ENCODE measurements at places on chromosomes 16 and 17.

DNA sequence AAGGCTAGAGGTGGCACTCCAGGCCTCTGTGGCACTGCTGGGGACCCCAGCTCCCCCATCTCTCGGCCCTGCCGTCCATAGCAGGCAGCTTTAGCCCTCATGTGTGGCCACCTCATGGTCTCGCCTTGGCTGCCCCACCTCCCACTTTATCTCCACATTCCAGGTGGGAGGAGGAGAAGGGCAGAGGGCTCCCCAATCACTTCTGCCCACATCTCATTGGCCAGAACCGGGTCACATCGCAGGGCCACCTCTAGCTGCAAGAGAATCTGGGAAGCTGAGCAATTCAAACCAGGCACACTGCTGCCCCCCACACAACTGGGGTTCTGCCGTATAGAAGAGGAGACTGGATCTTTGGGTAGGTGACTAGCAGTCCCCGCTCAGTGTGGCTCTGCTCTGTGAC is 1.6 kb downstream of the DRC7 start:
- no peak for DNase-seq

GRCh38 chr16:49459953-49460735 is 86.5 kb downstream of the C16orf78 start:
- DNase-seq: no peak

DNA sequence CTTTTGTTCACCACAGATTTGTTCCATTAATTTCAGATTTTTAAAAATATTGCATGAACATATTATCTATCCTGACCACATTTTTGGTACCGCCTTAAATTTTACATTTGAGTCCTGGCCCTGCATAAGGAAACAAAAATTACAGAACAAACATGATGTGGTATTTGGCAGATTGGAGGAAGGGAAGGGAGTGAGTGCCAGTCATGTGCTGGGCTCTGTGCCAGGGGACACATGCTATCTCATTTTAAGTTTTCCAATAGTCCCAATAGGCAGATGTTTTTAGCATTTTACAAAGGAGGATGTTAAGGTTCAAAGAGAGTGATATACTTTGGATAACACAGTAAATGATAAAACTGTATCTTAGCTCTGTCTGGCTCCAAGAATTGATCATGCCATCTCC is 185.1 kb downstream of the CDK5R1 start:
- no peak for DNase-seq

- DNase-seq: no peak
Observed at GRCh38 chr16:75621170-75621477, 2.0 kb downstream of the ADAT1 start.

- DNase-seq: no peak
Observed at GRCh38 chr17:42852351-42852750, 1.4 kb downstream of the AOC3 start.

- DNase-seq: no peak
Observed at GRCh38 chr16:1152123-1152638, 725 bp upstream of the CACNA1H start.

DNA sequence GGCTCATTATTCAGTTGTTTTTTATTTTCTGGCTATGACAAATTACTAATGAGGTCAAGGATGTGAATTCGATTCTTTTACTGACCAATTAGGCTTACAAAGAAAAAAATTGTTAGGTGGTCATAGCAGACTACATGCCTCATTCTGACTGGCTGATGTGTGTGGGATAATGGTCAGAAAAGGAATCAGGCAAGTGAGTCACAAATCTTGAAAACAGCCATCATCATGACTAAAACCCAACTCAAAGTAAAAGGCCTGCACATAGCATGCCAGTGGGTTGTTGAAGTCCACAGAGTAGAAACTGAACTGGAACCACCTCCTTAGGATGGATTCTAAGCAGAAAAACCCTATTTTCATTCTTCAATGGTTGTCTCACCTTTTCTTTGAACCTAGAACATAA is 8.6 kb downstream of the RPGRIP1L start:
- DNase-seq: no peak

DNA sequence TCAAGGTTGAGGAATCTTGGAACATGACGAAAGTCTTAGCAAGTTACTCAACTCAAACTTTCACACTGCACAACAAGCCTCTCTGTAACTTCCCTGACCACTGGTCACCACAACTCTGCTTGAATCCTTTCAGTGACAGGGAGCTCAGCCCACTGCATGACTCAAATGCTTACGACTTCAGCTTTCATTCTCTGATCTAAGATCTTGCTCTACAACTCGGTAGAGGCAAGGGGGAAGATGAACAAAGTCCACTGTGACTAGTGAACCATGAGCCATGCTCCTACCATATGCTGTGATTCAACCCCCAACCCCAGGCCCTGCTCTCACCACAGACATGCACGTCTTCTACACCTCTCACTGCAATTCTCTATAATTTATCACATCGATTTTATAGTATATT is 160.9 kb downstream of the SLC39A11 start:
- DNase-seq: no peak

DNA sequence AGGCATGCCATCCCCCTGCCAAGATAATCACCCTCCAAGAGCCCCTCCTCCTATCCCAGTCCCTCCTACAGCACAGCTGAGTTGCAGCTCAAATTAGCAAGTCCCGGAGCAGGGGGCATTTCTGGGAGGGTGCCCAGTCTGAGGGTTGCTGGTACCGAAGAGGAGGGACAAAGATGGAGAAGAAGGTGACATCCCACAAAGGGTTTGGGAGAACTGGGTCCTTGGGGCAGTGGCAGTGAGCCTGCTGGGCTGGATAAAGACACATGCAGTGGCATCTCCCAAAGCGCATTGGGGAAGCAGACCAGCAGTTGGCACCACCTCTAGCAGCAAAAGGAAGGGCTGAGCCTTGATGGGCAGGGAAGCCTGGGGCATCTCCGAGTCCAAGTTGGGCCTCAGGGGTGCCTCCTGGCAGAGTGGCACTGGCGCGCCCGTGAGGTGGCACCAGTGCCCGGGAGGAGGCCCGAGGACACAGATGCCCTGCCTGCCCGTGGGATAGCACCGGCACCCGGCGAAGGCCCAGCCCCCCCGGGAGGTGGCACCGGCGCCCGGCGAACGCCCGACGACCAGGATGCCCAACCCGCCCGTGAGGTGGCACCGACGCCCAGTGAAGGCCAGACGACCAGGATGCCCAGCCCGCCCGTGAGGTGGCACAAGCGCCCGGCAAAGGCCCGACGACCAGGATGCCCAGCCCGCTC is 622 bp downstream of the TOM1L2 start:
- no peak for DNase-seq

- no peak for DNase-seq
Observed at GRCh38 chr16:51592535-51593300, 441.6 kb upstream of the SALL1 start.

- no peak for DNase-seq
Observed at GRCh38 chr17:76252040-76252954, 12.0 kb upstream of the RNF157 start.

GRCh38 chr17:2957631-2958286 is 105.6 kb downstream of the OR1D5 start:
- DNase-seq: no peak

DNA sequence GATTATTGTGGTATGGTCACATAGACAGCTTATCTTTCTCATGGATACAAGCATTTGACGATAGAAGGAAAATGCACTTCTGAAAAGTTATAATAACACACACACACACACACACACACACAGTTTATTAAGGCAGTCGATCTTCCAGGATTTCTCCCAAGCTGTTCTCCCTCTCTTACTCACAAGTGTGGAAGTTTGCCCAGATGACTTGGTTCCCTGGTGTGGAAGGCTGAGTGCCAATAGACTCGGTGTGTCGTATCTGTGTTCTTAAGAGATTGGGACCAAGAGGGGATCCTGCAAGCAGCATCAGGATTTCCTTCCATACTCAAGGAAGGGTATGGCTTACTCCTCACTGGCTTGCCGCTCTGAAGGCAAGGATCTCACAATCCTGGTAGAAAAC is 279.6 kb downstream of the HS3ST3B1 start:
- no peak for DNase-seq

DNA sequence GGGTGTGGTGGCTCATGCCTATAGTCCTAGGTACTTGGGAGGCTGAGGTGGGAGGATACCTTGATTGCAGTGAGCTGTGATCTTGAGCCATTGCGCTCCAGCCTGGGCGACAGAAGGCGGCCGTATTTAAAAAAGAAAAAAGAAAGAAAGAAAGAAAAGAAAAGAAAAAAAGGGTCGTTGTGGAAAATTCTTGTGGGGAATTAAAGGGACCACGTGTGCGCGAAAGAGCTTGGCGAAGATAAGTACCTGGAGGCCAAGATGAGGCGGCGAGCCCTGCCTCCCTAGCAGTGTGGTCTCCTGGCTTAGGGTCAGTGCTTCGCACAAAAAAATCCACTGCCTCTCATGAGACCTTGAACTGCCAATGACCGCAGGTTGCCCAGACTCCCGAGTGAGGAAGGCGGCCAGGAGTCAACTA is 728 bp upstream of the NMT1 start:
- DNase-seq: no peak

DNA sequence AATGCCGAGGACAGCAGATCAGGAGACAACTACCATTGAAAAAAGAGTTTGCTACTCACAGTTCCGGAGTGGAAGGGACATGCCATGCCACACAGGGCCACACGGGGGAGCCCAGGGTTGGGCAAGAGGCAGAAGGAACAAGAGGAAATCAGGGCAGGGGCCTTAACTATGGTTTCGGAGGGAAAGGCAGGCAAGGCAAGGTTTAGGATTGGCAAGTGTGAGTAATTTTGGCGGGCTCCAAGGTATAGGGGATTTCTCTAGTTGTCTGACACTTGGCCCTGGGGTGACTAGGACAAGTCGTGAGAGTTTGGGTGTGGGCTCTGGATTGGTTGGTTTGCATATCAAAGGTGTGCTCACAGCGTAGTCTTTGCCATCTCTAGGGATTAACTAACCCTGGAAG is 27.0 kb upstream of the NTN1 start:
- no peak for DNase-seq

- DNase-seq: no peak
Observed at GRCh38 chr16:35733278-35733965, 2274.0 kb downstream of the TP53TG3F start.

- no peak for DNase-seq
Observed at GRCh38 chr17:63438092-63439051, 7.7 kb downstream of the CYB561 start.

- no peak for DNase-seq
Observed at GRCh38 chr16:85574672-85575475, 38.2 kb upstream of the GSE1 start.

Measured in NCI-H187 treated with DMSO at 0.1 percent for 48 hours (cell line).